ENCODE measurements at places on chromosomes 6 and 20.

DNA sequence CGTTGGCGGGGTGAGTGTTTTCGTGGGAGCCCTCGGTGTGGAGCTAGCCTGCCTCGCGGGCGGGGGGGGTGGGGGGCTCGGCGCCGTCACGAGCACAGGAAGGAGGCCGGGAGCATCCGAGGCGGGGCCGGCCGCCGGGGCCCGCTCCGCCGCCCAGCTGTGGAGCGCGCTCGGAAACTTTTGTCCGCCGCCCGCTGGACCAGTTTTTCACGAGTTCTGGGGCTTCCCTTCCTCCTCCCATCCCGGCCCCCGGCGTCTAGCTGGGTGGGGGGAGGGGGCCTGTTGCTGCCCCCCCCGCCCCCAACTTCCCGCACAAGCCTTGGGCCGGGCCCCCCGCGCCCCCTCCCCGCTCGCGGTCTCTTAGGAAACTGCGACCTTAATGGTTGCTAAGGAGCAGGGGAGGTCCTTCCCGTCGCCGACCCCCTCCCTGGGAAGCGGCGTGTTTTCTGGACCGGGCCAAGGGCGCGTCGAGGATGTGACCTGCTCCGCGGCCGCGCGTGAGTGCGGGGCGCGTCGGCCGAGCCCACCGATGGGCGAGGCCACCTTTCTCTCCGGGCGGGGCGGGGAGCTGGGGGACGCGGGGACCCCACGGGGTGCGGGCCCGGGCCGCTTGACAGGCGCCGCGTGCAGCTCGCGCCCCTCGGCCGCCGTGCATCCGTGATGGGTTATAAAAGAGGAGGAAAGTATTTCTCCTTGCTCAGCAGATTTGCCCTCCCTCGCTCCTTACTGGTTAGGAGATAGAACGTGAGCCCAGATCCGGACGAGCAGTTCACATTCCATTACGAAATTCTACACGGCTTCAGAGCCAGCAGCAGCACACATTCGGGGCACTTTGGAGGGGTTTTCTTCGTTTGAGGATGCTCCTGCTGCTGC is 1.4 kb downstream of the RREB1 start:
- peak; percentile 62 for DNase-seq

DNA sequence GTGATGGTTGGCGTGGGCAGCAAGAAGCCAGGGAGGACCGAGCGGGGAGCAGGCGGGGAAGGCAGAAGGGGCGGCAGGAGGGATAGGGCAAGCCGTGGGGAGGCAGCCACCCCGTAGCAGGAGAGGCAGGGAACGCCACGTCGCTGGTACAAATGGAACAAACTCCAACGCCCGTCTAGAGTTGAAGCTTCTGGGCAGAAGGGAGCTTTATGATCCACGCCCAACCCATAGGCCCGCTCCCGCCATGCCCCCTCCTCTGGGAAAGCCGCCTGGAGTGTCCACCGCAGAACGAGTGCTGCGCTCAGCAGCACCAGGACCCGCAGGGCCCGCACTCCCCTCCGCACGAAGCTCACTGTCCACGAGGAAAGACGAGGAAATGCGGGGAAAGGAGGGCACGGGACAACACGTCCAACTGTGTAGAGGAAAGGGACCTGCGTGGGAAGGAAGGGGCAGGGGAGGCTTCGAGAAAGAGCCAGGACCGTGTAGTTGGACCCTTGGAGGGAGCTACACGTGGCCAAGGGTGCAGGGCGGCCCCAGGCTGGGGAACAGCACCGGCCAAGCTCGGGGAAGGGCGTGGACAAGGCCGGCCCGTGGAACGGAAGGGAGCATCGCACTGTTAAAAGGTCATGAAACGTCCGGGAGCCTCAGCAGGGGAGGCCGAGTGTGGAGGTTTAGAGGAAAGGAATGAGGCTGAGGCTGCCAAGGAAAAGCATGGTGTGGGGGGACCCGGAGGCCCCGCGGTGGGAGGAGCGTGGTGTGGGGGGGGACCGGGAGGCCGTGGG is 204.0 kb downstream of the DLL1 start:
- DNase-seq: no peak

DNA sequence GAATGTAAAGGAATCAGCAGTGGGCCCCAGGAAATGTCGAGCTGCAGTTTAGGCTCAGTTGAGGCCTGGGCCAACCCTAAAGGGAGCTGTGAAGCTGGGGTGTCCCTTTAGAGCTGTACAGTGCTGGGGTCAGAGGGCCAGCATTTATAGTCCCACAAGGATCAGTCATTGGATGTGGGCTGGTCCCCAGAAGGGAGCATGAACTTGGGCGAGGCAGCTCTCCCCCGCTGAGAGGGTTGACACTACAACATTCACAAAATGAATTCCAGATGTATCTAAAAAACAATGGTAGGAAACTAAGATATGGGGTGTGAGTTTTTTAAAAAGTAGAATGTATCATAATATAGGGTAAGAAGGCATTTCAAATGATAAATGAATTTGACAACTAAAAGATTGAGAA is 29.7 kb upstream of the TMX4 start:
- no peak for DNase-seq

DNA sequence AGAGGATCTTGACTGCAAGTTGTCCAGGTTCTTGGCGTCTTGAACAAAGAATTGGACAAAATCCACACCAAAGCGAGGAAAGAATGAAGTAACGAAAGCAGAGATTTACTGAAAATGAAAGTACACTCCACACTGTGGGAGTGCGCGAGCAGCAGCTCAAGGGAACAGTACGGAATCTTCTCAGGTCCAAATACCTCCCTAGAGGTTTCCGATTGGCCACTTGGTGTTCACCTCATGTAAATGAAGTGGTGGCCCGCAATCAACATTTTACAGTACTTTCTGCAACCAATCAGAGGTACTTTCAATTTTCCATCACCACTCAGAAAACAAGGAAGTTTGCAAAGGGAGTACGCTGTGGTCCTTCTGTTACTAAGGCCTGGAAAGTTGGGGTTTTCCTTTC is 122.4 kb downstream of the PTPRK start:
- DNase-seq: no peak

- no peak for DNase-seq
These were observed 27.6 kb downstream of the GABRR2 start for GRCh38 chr6:89287351-89288028.

- DNase-seq: no peak
These were observed 25.4 kb downstream of the NDRG3 start for GRCh38 chr20:36720510-36720909.

DNA sequence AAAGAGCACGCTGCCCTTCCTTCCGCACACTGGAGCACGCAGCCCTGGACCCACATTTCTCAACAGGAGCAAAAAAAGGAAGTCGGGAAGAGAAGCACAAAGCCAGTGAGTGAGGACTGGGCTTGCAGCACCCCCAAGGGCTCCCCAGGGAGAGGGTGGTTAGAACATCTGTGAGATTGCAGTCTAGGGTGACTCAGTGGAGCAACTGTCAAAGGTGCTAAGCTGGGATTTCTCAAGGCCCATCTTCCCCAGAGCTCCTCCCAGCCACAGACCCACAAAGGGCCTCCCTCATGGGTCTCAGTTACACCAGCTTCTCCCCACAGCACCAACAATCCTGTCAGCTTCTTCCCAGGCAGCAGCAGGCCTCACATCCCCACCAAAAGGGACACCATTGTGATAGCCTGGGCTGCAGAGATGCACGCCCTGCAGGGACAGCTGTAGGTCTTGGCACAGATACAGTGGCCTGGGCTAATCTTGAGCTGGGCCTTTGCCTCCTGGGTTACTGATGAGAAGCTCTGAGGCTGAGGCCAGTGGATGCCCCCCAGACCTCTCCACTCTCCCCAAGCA is 39.6 kb upstream of the CD93 start:
- DNase-seq: peak; percentile 31

DNA sequence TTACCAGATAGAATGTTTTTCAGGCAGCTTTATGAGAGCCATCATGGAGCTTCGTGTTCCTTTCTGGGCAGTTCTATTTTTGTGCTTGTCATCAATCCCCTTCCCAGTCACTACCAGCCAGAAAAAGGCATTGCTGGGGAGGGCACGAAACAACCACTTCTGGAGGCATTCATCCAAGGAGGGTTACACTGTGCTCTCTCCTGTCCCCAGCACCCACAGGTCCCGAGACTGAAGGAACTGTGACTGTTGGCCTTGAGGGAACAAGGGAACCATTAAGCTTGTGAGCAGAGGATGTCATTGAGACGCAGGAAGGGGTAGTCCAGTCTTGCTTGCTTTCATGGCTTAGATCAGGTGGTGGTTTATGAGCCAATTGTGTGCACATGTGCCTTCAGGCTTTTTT is 20.1 kb upstream of the ENPP5 start:
- no peak for DNase-seq

- no peak for DNase-seq
These were observed 1.5 kb upstream of the COL9A3 start for GRCh38 chr20:62815066-62815991.

DNA sequence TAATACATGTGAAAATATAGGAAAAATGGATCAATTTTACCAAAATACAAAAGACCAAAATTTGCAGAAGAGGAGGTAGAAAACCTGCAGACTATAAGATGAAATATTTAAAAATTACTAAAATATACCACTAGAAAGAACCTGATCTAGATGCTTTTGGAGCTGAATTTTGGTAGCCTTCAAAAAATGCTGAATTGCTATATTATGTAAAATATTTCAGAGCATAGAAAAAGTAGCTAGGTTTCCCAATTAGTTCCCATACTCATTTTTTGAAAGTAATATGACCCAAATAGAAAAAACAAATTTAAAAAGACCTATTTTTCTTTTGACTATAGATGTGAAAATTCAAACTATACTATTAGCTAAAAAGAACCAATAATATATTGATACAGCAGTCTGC is 3.6 kb upstream of the EPPIN start:
- DNase-seq: no peak

DNA sequence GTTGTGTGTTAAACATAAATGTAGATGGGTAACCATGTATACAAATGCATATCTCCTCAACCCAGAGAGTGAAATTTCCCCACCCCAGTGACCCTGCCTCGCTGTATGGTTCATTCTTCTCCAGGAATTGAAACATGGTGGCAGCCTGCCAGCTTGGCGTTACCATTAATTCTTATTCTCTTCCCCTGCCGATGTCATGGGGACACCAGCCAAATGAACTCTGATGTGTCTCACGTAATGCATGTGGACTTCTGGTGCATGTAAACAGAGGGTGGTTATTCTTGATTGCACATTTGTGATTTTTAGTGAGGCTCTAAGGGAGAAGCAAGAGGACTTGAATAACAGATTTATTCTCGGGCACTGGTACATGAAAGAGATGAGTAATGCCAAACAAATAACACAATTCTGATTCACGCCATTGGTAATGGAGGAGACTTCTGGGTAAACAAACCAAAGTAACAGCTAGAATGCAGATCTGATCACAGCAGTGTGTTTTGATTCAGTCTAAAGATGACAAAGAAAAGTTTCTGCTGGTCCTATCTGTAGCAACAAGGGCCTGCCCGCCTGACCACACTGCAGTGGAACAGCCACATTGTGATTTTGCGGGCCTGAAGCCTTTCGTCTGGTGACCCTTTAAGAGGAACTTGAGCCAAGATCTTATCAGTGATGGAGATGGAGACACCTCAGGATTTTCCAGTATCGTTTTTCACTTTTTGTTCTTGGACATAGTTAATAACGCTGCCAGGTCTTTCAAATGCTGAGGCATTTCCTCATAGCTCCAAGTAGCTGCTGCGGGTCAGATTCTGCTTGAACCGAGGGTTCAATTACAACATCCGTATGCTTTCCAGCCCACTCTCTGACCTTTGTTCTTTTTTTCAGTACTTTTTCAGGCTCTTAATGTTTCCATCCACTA is 171.8 kb upstream of the AKAP12 start:
- DNase-seq: peak; percentile 98

GRCh38 chr20:51622004-51622874 is 79.7 kb upstream of the NFATC2 start:
- no peak for DNase-seq

DNA sequence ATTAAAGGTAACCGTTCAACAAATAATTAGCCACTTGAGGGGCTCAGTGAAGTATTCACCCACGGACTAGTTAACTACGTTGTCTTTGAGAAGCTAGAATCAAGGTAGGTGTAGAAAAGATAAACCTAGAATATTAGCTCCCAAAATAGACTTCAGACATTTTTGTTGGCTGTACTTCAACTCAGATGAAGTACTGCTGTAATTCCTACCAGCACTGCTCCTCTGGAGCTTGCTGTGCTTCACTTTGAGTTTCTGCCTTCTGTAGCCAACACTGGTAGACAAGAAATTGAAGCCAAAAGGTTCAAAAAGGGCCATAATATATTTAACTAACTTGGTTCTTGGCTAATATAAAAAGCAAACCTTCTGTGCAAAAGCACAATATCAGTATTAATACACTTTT is 18.8 kb upstream of the SDHAF4 start:
- DNase-seq: no peak

DNA sequence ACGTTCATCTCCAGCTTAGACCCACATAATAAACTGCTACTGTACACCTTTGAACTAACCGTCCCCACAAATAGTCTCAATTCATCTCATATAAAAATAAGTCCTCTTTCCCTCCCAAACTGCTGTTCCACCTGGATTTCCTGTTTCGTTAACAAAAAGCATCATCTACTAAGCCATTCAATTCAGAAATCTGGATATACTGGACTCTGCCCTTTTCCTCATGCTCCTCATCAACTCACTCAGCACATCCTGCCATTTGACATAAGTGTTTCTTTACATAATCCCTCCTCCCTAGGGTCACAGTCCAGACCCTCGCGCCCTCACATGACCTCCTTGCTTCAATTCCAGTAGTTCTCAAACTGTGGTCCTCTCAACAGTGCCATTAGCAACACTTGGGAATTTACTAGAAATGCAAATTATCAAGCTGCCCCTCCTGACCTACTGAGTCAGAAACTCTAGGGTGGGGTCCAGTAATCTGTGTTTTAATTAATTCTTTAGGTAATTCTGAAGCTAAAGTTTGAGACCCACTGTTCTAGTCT is 4.5 kb downstream of the MKKS start:
- DNase-seq: no peak

DNA sequence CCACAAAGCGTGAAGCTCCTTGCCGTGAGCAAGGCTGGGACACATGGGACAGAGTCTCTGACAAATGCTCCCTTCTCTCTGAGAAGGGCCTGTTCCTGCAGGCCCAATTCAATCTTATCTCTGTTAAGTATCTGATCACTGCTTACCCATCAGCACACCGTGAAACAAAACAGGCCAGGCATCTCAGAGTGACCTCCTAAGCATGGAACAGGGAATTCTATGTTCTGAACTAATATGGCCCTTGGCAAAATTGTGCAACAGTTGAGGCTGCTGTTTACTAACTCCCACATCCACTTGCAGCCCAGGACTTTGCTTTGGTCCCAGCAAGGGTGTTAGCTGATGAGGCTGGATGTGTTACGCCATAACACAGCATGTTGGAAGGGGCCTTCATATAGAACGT is 79.2 kb downstream of the GCLC start:
- no peak for DNase-seq

GRCh38 chr6:39466631-39467030 is 144.1 kb upstream of the KCNK16 start:
- DNase-seq: no peak

DNA sequence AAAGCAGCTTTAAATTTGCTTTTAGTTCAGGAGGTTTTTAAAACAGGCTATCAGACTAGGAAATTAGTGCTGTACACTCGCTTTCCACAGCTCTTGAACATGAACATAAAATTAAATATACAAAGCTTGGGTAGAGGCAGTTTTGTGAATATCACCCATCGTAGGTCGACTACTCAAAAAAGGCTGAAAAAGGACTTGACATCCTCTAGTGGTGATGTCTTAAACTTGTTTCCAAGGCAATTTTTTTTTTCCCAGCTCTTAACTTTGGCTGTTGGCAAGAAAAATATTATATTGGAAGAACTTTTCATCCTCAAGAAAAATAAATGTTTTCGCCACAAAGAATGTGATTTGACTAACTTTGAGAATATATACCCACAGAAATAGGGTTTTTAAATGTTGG is 2.9 kb downstream of the MAP7 start:
- DNase-seq: peak; percentile 59

GRCh38 chr20:1818247-1818840 is 76.9 kb upstream of the SIRPA start:
- no peak for DNase-seq

GRCh38 chr6:32416036-32416435 is 9.1 kb upstream of the BTNL2 start:
- DNase-seq: no peak
